Naive thymus-derived CD8-positive, alpha-beta T cell (primary cell): ENCODE measurements at places on chromosomes 2 and 18. TPM values are rescaled to one million over a fixed set of nuclear protein-coding genes. Genes with fewer than 3 reads are reported as not detected.

GRCh38 chr2:218146056-218146455 is 20.2 kb downstream of the CXCR2 start:
- DNase-seq, result no peak

The SLC23A3 gene
- total RNA-seq, result 2.7 TPM

- no peak for DNase-seq
Measured at GRCh38 chr2:37537316-37537715, 134.1 kb downstream of the CDC42EP3 start.

- DNase-seq, result no peak
Measured at GRCh38 chr2:118945881-118946280, 3.9 kb downstream of the MARCO start.

DNA sequence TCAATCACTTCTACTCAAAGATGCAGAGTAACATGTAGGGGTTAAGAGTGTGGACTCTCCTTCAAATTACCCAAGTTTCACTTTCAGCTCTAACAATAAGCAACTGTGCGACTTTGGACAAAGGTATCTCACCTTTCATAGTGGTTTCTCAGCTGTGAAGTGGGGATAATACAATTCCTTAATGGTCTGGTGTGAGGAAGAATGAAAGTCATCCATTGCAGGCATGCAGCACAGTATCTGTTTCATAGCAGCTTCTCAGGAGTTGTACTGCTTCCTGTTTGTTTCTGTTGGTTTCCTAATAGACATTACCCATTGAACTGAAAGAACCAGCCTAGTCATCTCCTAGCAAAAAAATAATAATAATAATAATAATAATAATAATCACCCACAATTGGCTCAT is 74.4 kb downstream of the DDX18 start:
- DNase-seq, result no peak

- DNase-seq, result no peak
Measured at GRCh38 chr2:238165288-238165921, 6.6 kb downstream of the ERFE start.

- no peak for DNase-seq
Measured at GRCh38 chr18:79871481-79872091, 73.8 kb downstream of the KCNG2 start.

The SERPINB13 gene
- total RNA-seq, result not detected

DNA sequence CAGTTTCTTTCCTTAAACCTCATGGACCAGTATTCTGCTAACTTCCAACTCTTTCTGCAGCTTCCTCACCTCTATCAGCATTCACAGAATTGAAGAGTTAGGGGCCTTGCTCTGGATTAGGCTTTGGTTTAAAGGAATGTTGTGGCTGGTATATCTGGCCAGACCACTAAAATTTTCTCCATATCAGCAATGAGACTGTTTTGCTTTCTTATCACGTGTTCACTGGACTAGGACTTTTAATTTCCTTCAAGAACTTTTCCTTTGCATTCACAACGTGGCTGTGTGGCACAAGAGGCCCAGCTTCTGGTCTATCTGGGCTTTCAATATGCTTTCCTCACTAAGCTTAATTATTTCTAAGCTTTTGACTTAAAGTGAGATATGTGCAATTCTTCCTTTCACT is 33.4 kb downstream of the SP3 start:
- DNase-seq, result no peak

DNA sequence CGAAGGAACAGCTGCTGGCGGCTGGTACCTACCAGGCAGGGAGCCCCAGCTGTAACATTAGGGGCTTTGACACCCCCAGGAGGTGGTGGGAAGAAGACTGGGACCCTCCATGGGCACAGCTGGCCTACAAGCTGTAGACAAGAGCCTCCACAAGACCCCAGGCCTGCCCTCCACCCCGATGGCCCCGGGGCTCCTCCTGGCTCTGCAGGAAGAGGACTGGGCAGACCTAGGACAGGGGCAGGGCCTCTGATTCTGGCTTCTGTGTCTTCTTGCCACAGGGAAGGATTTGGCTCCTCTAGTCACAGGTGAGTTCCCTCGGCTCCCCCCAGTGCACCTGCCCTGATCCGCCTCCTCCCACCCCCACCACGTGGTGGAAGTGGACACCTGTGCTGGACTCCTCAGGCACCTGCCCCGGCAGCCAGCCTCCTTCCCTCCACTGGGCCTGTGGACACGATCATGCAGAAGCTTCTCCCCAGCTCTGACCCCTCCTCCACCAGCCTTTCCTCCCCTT is 53.4 kb upstream of the ODC1 start:
- no peak for DNase-seq

- no peak for DNase-seq
Measured at GRCh38 chr18:12721495-12722275, 18.8 kb downstream of the PSMG2 start.

DNA sequence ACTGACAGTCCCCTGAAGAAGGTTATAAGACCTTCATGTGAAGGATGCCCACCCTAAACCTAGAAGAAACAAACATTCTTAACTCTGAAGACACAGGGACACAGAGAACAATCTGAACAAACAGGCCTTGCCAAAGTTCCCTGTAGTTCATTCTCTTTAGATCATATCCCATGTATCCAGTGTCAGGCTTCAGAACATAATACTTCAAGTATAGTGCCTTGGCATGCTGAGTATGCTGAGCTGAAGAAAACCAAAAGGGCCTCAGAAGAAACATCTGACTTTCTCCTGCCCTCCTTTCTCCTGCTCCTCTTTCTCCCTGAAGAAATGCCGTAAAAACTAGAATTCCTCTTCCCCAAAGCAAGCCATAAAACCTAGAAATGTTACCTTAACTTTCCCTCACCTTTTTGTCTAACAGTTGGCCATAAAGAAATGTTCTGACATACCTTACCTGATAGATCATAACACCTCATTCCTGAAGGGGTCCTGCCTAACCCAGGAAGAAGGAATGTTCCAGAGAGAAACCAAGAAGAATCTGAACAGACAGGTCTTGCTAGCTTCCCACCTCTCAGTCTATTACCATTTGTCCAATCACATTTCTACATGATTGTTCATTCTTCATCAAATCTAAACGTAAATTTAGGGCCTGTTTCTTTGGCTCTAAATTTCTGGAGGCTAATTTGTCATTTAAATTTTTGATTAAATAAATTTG is 160.1 kb upstream of the ZC3H15 start:
- DNase-seq, result no peak

DNA sequence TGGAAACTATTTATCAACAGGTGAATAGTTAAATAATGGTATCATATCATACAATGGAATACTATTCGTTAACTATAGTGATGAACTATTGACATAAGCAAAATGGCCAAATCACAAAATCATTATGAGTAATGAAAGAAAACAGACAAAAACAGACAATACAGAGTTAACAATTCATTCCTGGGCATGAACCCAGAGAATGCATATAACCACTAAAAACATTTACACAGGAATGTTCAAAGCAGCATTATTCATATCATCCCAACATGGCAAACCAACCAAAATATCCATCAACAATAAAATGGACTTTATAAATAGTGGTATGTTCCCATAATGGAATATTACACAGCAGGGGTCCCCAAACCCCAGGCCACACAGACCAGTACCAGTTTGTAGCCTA is 131.2 kb upstream of the CYP1B1 start:
- no peak for DNase-seq

DNA sequence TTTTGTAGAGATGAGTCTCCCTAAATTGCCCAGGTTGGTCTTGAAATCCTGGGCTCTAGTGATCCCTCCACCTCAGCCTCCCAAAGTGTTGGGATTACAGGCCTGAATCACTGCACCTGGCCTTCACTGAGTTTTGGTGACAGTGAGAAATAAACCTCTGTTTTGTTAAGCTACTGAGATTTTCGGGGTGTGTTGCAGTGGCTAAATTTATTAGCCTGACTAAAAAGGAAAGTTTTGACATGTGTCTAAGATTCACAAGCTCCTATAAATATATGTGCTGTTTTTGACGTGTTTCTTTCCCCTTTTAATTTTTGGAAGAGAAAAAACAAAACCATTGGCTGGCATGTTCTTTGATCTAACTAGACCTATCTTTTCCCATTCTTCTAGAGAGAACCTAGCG is 190.5 kb upstream of the MC4R start:
- no peak for DNase-seq

The KYNU gene
- 1.2 TPM for total RNA-seq

The TRIM43 gene
- not detected for total RNA-seq

The LRRTM1 gene
- not detected for total RNA-seq

GRCh38 chr2:20381457-20381856 is 30.8 kb upstream of the PUM2 start:
- DNase-seq, result no peak

The ATP8B1 gene
- total RNA-seq, result 0.08 TPM

DNA sequence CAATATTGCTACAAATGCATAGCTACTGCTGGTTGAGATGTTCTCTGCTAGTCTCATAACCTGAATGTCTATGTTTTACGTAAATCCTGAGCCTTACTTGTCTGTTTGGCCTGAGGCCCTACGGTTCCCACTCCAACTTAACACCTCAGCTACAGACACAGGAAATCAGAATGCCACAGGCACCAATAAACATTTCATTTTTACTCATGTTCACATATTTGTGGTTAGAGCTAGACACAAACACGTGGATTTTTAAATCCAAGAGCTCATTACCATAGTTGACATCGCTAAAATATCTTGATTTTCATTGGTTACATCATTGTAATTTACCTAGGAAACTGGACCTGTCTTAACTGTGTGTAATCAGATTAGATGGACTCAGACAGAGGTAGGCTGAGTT is 263.8 kb upstream of the CDH19 start:
- no peak for DNase-seq

- no peak for DNase-seq
Measured at GRCh38 chr2:148578493-148578884, 66.1 kb upstream of the EPC2 start.

- no peak for DNase-seq
Measured at GRCh38 chr2:30439879-30440278, 7.2 kb upstream of the LCLAT1 start.

DNA sequence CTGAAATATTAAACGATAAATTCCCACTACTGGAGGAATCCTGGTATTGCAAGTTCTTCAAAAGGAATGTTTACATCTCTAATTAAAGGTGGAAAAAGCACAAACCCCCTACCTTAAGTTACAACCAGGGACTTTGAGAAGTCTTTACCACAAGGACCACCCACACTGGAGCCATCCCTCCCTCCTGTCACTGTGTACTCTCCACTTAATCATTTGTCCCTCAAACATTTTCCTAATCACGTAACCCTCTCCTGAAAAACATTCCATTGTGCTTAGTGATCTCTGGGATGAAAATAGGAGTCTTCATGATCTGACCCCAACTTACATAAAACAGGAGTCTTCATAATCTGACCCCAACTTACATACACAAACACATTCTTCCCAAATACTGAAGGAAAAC is 85.7 kb downstream of the SUCLG1 start:
- DNase-seq, result no peak

The DSC2 gene
- total RNA-seq, result not detected

GRCh38 chr2:228367356-228367755 is 185.9 kb upstream of the SPHKAP start:
- no peak for DNase-seq
